ENCODE measurements at places on chromosomes 5 and 9. TPM values are rescaled to one million over a fixed set of nuclear protein-coding genes. Genes with fewer than 3 reads are reported as not detected.

KCNIP1 gene
- total RNA-seq: 0.42 TPM

DNA sequence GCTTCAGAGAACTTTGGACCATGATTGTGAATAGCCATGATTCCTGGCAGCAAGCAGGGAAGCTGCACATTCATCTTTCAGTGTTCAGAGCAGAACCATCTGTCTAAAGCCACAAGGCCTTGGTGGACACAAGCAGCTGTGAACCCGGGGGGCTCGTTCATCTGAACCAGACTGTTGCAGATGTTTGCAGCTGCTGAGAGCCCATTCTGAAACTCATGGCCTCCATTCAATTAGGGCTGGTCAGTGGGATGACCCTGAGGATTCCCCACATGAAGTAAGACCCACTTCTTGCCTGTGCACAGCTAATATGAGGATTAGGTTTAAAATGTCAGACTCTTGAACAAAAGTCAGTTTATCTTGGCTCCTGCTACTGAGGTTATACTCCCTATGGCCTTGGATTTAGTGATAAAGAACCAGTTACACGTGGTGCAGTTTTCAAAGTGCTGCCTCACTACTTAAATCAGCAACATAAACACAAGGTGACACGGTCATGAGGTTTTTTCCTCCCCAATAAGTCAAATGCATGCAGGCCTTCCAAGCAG, 109.8 kb upstream of the IFNK start:
- no peak overlapping the region for H3K4me3 ChIP-seq
- no peak overlapping the region for H3K27ac ChIP-seq
- DNase-seq: no peak
- H3K36me3 ChIP-seq: no peaks in the 10 kb centered on the region
- H3K27me3 ChIP-seq: no peaks in the 10 kb centered on the region
- H3K4me1 ChIP-seq: peaks cover 15% of the 10 kb centered on the region

GRCh38 chr5:73624888-73625287, 1.1 kb upstream of the ARHGEF28 start:
- H3K4me3 ChIP-seq: no peak overlapping the region
- no peak for DNase-seq
- H3K27ac ChIP-seq: peak overlapping the region; percentile 37
- H3K36me3 ChIP-seq: no peaks in the 10 kb centered on the region

RANBP6 gene
- total RNA-seq: 14.0 TPM
